ENCODE measurements at places on chromosomes 3 and 15.

- DNase-seq = no peak
These were observed 10.9 kb upstream of the BCL2A1 start for GRCh38 chr15:79981831-79982455.

- no peak for DNase-seq
These were observed 78.3 kb downstream of the SHQ1 start for GRCh38 chr3:72769758-72770540.

DNA sequence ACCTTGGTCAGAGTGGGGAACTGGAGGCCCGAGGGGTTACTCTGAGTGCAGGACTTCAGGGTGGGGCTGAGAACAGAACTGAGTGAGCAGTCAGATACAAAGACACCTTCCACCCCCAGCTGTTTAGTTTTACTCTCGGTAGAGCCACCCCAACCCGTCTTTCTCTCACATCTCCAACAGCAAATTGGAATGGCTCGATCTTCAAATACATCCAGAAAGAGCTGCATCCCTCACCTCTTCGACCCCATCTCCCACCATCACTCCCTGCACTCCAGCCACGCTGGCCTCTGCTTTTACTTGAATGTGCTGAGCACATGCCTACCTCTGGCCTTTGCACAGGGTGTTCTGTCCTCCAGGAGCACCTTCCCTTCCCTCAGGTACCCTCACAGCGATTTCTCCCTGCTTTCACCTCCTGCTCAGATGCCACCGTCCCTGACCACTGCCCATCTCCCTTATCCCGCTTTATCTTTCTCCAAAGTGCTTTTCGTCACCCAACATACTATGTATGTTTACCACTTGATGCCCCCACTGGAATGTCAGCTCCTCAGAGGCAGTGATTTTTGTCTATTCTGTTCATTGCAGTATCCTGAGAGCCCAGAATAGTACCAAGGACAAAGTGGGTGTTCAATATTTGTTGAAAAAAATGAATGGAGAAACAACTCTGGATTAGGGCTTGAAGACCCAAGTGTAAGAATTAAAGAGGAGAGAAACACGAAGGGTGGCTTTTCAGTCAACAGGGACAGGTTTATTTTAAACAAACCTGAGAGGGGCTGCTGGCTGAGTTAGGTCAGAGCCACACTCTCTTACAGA lies 4.4 kb downstream of the CHCHD4 start:
- DNase-seq = no peak

DNA sequence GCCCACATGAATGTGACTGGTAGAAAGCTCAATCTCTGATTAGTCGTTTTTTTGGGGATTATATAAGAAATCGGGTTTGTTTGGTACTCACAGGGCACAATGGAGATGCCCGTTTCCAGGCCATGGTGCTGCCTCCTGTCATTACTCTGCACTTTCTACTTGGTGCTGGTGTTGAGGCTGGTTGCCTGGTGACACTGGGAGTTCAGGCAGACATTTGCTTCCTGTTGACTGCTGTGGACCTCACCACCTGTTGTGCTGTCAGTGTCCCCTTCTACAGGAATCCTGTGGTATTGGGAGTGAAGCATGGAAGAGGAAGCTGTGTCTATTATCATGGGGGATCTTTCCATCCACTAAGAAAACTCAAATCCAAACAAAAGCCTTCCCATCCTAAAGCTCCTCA lies 227.2 kb upstream of the TBL1XR1 start:
- no peak for DNase-seq

DNA sequence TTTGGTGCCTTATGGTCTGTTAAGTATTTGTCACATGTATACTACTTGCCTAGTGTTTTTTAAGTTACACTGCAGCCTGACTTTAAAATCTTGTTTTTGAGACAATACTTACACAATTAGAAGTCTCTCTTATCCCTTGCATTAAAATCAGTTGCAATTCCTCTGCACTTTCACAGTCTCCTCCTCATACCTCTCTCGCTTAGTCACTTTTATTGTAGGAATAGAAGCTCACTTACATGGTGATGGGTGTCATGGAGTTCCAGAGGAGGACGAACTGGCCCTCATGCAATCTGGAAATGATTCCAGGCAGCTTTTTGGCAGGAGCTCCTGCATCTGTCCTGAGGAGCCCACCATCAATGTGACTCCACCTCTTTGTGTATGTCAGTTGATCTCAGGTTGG lies 238.4 kb upstream of the TBC1D5 start:
- DNase-seq = no peak

DNA sequence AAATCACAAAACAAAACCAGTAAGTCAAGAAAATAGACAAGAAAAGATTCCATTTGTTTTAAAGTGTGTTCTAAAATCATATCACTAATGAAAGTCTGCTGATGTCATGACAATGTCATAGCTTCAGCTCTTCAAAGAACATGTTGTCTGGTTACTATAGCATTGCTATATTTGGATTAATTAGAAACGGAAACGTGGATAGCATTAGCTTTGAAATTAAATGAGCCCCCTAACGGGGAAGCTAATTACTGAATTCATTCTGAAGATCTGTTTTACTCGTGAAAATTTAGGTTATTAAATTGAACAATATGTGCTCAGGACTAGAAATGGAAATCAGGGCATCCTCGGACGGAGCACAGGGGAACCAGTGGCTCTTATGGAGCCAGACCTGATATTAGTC lies 316.7 kb upstream of the AGTR1 start:
- DNase-seq = no peak

GRCh38 chr3:9248522-9249271 lies 749 bp downstream of the SRGAP3 start:
- no peak for DNase-seq

- DNase-seq = peak; percentile 80
These were observed 108.1 kb downstream of the KLF13 start for GRCh38 chr15:31434588-31435260.

DNA sequence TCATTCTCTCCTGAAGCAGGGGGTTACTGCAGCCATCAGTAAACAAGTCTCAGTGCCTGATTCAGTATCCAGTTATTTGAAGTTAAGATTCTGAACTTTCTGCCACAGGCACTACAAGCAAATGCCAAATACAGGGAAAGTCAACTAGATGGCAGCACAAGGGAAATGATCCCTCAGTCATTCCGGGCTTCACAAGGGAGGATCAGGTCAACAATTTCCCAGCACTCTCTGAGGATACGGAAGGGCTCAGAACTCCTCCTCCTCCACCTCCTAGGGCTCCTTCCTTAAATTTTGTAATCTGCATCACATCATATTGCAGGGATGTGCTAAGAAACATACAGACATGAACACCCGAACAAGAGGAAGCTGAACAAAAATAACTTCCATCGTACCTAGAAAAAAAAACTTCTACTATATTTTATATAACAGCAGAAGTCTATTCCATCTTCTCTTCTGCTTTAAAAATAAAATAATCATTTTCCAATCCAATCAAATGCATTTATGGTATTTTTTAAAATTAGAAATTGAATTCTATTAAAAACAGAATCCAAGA lies 187.1 kb downstream of the FMN1 start:
- no peak for DNase-seq

GRCh38 chr15:64037966-64038365 lies 8.3 kb downstream of the DAPK2 start:
- DNase-seq = no peak

- DNase-seq = no peak
These were observed 82.9 kb downstream of the PYDC2 start for GRCh38 chr3:191543897-191544296.

DNA sequence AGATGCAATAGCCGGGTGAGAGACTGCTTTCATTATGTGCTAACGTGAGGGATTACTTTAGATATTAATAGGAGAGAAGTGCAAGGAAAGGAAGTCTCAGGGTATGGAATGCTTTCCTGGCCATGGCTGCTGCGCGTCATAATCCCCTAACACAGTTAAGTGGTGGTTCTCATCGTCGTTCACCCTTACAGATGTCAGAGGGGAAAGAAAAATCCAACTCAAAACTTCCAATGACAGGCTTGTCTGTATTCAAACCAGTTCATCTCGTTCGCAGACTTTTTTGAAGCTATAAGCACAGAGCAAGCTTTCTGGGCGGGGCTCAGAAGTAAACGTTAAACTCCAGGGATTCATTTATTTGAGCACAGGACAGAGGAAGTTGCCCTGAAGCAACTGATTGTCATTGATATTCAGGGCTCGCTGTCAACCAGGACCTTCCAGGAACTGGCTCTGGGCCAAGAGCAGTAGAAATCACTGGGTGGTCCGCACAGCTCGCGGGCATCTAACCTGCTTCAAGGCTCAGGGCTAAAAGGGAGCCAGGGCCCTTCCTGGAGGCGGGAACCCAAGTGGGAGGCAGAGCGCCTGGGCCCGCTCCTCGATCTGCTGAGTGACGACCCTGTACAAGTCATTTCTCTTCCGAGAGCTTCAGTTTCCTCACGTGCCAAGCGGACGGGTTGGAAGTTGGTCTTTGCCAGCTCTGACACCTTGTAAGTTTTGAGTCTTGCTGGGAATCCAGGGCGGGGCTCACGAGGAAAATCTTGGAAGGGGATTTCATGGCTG lies 1.1 kb upstream of the LPP start:
- DNase-seq = no peak

GRCh38 chr3:137039570-137039969 lies 81.8 kb downstream of the IL20RB start:
- DNase-seq = no peak

DNA sequence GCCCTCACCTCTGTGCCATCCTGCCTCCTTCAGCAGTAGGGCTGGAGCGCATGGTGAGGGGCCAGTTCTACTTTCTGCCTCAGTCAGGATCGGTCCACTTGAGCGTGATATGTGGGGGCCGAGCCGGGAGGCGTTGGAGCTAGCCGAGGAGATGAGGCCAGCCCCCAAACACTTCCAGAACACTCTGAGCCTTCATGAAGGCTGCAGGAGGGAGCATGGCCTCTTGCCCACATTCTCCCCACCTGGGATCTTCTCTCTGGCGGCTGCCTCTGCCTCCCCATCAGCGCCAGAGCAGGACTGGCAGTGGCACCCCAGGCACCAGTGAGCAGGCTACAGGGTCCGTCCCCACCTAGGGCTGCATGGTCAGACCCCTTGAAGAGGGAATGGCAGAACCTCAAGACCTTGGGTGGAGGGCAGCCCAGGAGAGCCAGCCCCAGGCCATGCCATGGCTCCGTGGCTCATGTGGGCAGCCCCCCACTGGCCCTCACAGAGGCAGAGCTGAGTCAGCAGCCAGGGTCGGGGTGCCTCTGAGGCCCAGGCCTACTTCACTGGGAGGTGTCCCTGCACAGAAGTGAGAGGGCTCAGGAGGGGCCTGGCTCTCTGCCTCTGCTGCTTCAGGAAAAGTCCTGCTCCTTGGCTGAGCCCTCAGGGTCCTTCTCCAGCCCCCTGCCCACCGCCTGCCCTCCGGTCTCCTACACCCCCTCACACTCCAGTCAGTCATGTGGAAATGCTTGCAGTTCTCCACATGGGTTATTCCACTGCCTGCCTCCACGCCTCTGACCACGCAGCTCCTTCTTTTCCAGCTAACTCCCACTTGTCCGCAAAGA lies 28.1 kb upstream of the CYP11A1 start:
- DNase-seq = no peak

GRCh38 chr3:51620543-51620942 lies 50.5 kb upstream of the TEX264 start:
- no peak for DNase-seq

- no peak for DNase-seq
These were observed 66.4 kb upstream of the TJP1 start for GRCh38 chr15:29888646-29889045.

DNA sequence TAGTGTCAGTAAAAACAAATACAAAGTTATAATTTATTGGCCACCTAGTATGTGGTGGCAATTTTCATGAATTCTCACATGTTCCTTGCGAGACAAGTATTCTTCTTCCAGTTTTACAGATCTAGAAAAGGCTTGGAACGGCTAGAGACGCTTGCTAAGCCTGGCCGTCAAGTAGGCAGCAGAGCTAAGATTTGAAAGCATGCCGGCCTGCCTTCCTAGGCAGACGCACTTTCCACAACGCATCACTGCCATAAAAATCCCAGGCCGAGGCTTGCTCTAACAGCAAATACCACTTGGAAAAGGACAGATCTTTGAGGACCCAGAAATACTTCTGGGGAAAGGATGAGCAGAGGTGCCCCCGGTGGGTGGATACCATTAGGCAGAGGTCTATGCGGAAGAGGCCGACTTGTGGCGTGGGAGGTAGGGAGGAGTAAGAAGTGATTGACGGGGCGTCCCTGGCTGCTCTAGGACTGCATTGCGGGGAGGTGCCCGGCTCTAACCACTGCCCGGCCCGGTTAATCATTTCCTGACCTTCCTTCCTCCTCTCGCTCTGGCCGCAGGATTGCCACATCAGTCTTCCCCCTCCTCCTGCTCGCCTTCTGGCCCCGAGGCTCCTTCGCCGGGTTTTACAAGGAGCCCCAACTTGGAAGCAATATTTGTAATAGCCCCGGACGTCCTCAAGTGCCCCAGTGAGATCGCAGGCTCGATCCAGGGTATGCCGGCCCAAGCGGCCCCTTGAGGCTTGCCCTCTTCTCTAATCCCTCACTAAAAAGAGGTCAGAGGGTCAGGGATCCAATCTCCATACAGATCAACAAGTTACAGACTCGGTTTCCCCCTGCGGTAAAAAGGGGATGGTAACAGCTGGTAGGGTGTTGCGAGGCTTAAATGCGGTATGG lies 1.3 kb upstream of the USP3 start:
- peak; percentile 84 for DNase-seq

- DNase-seq = no peak
These were observed 61.5 kb upstream of the CRBN start for GRCh38 chr3:3240986-3241385.

DNA sequence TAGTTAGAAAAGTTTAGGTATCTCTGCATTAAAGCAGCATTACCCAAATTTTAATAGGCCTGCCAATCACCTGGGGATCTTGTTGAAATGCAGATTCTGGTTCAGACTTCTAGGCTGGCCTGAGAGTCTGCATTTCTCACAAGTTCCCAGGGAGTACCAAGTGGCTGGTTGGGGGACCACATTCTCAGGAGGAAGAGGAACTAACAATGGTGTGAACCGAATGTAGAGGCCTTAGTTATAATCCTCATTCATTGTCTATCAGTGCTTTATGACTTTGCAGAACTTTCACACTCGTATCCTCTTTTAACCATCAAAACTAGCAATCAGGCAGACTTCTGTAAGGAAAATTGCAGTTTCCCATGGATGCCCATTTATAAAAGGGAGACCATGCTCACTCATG lies 38.2 kb upstream of the UBE2E1 start:
- no peak for DNase-seq

- DNase-seq = no peak
These were observed 190.7 kb downstream of the RORA start for GRCh38 chr15:61038387-61038786.

DNA sequence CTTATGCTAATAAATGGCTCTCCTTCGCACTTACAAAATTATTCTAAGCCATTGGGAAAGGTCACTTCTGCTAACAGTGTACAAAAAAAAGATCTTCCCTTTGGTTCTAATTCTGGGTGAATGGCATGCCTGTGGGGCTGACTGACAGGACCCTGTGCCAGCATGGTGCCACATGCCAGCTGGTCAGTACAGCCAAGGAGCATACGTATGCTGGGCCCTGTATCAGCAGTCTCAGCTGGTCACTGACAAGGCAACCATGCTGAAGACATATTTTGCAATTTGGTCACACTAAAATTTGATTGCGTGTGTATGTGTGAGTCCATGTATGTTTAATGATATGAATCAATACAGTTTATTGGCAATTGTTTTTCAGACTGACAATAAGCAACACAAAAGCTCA lies 246.1 kb downstream of the TBL1XR1 start:
- no peak for DNase-seq

Measured in CD4-positive, alpha-beta T cell treated with Interleukin-1 beta for 1 hour (primary cell).